ENCODE measurements at places on chromosomes 2 and 18. TPM values are rescaled to one million over a fixed set of nuclear protein-coding genes. Genes with fewer than 3 reads are reported as not detected.

Gene IL1F10
- total RNA-seq, result not detected

Gene SEPTIN2
- total RNA-seq, result 393 TPM

Gene CYP1B1
- total RNA-seq, result 0.38 TPM

GRCh38 chr2:149104221-149104620 lies 65.7 kb downstream of the LYPD6B start:
- no peak for DNase-seq

- peak; percentile 18 for DNase-seq
Measured at GRCh38 chr2:65153515-65153914, 23.6 kb upstream of the RAB1A start.

GRCh38 chr2:235774153-235774870 lies 280.5 kb downstream of the AGAP1 start:
- no peak for DNase-seq

DNA sequence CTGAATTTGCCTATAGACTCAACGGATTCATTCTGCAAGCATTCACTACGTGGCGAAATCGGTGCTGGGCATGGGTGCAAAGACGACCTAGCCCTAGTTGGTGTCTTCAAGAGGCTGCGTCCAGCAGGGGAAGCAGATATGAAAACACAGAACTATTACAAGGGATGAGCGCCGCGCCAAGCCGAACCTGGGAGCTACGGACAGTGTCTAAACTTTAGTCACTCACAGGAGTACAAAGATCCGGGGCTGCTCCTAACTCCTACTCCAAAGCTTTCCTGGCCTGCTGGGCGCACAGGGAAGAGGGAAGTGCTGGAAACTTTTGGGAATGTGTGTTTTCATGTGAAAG lies 732 bp upstream of the ANXA4 start:
- peak; percentile 71 for DNase-seq

- DNase-seq, result no peak
Measured at GRCh38 chr2:120303177-120303576, 42.8 kb upstream of the INHBB start.

DNA sequence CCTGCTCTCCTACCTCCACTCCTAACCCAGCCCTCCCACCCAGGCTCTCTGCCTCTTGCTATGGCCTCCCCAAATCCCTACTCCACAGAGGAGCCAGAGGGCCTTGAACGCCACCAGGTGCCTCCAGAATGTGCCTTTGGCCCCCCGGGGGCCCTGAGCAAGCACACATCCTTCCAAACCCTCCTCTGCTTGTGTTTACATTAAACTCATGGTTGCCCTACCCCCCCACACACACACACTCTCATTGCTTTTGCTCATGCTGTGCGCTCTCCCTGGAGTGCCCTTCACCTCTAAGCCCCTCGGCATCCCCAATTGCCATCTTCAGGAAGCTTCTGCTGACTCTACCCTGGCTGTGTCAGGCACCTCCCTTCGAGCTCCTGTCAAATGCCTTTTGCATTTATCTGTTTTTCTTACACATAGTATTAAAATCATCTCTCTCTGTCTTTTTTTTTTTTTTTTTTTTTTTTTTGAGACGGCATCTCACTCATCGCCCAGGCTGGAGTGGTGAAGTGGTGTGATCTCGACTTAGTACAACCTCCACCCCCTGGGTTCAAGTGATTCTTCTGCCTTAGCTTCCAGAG lies 16.3 kb upstream of the TET3 start:
- DNase-seq, result no peak

- no peak for DNase-seq
Measured at GRCh38 chr2:104606056-104606455, 247.9 kb upstream of the POU3F3 start.

DNA sequence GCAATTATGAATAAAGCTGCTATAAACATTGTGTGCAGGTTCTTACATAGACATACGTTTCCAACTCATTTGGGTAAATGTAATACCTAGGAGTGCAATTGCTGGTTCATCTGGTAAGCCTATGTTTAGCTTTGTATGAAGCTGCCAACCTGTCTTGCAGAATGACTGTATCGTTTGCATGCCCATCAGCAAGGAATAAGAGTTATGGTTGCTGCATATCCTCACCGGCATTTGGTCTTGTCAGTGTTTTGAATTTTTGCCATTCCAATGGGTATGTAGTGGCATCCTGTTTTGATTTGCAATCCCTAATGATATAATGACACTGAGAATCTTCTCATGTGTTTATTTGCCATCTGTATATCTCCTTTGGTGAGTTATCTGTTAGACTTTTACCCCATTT lies 20.7 kb downstream of the CCDC150 start:
- peak; percentile 75 for DNase-seq

DNA sequence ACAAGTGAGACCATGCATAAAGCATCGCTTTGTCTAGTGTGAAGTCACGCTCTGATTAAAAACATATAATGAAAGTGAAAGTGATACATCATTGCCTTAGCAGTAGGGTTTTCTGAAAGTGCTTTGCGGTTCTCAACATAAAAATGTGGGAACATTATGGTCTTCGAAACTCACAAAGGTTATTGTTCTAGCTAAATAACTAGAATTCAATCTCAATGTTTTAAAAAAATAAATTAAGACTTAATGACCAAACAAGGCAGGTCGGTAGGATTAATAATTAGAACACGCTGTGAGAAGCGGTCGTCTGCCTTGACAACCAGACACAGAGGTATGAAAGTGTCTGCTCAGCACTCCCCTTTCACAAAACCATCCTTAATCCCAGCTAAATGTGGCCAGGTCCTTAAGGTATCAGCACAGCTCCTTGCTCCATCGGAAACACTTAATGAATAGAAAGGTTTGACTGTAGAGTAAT lies 42.2 kb downstream of the KLHL14 start:
- peak; percentile 21 for DNase-seq
